ENCODE measurements at places on chromosomes 7 and 10.

- DNase-seq = no peak
Measured at GRCh38 chr7:81845744-81846241, 75.9 kb upstream of the HGF start.

DNA sequence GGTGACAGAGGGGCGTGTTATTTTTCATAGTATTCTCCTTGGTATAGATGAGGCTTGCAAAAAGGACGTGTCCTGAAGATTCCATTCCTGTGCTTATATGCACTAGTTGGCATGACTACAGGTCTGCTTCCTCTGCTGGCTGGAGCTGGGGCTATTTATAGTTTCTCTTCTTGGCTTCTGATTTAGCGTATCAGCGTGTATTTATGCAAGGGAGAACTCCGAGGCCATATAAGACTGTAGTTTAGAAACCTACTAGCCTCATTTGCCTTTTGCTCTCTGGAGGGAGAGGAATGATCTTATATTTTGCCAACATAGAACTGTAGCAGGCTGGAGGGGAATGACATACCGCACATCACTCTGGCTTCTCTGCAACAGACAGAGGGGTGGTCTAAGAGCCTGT lies 39.7 kb downstream of the CACNB2 start:
- no peak for DNase-seq

- DNase-seq = no peak
Measured at GRCh38 chr7:112420236-112420861, 29.9 kb upstream of the IFRD1 start.

DNA sequence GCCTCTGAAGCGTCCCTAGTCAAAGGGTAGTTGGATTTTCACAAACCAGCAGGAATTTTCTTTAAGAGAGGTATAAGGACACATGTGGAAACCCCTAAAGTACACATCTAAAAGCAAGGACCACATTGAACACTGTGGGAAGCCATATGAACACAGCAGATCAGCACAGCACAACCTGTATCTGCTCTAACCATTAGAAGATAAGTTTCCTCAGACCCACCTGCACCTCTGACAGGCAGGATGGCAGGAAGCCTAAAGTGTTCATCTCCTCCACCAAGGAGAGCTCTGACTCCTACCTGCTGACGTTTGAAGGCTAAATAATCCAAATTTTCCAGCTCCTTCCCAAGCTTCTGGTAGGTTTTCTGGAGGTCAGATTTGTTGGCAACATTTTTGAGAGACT lies 174.4 kb downstream of the CTNNA3 start:
- DNase-seq = no peak

- DNase-seq = no peak
Measured at GRCh38 chr7:27134392-27134791, 3.8 kb upstream of the HOXA4 start.

- no peak for DNase-seq
Measured at GRCh38 chr7:158127241-158127640, 460.4 kb downstream of the PTPRN2 start.

GRCh38 chr7:28564755-28565374 lies 152.5 kb downstream of the CREB5 start:
- DNase-seq = no peak

DNA sequence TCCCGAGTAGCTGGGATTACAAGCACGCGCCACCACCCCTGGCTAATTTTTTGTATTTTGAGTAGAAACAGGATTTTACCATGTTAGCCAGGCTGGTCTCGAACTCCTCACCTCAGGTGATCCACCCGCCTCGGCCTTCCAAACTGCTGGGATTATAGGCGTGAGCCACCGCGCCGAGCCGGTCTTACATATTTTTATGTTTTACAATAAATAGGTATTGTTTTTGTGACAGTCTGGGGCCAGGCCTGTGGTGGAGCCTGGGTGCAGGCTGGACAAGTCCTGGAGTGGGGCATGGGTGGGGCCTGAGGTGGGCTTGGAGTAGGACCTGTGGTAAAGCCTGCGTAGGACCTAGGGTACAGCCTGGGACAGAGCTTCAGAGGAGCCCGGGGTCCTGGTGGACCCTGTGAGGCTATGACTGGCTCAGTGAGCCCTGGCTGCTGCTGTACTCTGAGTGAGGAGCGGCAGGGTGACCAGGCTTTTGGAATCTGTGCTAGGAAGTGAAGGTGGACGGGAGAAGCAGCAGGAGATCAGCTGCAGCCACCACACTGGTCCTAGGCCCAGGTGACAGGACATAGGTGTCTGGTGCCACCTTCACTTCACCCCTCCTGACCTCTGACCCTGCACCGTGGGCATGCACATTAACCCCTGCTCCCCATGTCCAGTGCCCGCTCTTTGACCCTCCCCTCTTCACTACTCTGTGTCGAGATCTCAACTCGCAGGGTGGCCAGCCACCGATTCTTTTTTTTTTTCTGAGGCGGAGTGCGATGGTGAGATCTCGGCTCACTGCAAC lies 9.6 kb upstream of the ZMIZ2 start:
- no peak for DNase-seq

- no peak for DNase-seq
Measured at GRCh38 chr7:12888717-12889116, 201.3 kb downstream of the ARL4A start.

DNA sequence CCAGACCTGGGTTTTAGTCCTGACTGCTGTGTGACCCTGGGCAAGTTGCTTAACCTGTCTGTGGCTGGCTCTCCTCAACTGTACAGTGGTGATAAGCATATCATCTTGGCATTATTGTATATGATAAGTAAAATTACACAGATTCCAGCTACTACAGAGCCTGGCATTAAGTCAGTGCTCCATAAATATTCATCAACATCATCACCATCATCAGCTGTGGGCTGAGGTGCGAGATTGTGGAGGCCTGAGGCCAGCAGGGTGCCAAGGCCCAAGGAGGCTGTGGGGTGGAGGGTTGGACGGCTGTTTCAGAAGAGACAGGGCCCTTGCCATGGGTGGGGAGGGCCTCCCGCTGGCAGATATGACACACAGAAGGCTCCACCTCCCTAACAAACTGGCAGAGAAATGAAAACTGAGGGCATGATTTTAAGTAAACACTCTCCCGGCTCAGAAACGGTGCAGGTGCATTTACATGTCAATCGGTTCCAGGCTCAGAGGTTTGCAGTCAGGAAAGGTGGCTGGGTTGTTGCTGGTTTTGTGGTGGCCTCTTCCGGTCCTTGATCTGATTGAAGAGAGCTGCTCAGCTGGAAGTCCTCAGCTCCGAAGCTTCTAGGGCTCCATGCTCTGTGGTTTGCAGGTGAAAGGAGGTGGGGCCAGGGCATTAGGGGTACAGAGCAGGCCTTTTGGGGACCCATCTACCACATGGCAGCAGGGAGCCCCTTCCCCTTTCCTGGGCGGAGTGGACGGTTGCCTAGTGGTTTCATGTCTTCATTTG lies 10.2 kb downstream of the CRYGN start:
- DNase-seq = no peak

DNA sequence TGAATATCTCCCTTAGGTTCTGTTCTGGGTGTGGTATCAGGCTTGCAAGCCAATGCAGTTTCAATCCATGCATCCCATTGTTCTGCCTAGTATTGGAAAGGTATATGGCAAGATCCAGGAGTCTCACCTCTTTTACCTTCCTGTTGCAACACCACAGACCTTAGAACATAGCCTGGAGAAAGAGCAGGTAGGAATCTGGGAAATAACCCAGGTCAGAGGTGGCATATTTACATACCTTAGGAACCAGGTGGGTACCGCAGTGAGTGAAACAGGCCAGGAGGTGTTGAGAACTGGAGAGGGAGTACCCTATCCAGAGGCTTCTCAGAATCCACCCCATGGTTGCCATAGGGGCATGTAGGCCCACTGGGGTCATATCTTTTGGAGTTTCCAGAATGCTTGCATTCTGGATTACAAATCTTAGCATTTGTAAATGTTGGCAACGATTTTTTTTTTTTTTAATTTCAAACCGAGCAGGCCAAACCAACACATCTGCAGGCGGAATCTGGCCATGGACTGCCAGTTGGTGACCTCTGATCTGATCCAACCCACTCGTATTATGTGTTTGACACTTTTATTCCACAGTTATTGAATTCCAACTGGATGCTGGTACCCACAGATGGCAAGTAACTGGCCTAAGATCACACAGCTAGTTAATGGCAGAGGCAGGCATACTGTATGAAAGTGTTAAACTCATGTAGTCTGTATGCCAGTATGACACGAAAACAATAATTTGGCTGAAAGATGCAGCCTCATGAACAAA lies 180.3 kb upstream of the TCF7L2 start:
- no peak for DNase-seq

- no peak for DNase-seq
Measured at GRCh38 chr7:142412551-142413193, 154.8 kb upstream of the PRSS58 start.

Data from activated CD8-positive, alpha-beta memory T cell treated with anti-CD3 and anti-CD28 coated beads, Interleukin-2, amount 50 U/mL, for 48 hours (primary cell).